HT1080 (cell line): ENCODE measurements at places on chromosomes 13 and 19. TPM values are rescaled to one million over a fixed set of nuclear protein-coding genes. Genes with fewer than 3 reads are reported as not detected.

The KISS1R gene
- not detected in 2 replicates for total RNA-seq

The HS6ST3 gene
- total RNA-seq: 0.40 and 0.45 TPM in 2 replicates

The ALOX5AP gene
- 1.0 TPM in 1 of 2 replicates, not detected in the other for total RNA-seq

The ADGRE2 gene
- not detected in 2 replicates for total RNA-seq

The CALR gene
- 1,453 and 1,684 TPM in 2 replicates for total RNA-seq

The RNF225 gene
- 0.24 TPM in 1 of 2 replicates, not detected in the other for total RNA-seq

The ZNF20 gene
- 3.0 and 3.5 TPM in 2 replicates for total RNA-seq

The NR2F6 gene
- 84.2 and 89.7 TPM in 2 replicates for total RNA-seq

The DKKL1 gene
- total RNA-seq: not detected in 2 replicates
